ENCODE measurements at places on chromosomes 1 and 21.

GRCh38 chr1:73953186-73953585 is 244.8 kb downstream of the LRRIQ3 start:
- peak; percentile 55 for DNase-seq

DNA sequence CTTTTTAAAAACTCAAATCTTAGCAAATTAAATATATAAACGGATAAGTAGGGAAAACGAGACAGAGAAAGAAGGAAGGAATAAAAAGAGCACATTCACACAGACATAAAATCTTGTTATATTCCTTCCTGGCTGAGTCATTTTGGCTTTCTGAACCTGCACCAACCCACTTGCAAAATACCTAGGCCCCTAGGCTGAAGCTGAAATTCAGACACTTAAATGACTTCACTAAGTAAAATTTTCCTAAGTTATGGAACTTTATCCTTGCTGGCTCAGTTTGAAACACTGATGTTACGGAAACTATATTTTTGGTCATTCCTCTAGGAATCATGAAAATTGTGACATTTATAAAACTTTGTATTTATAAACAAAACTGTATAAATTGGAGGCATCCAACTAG is 462.8 kb upstream of the NFIA start:
- DNase-seq: no peak

DNA sequence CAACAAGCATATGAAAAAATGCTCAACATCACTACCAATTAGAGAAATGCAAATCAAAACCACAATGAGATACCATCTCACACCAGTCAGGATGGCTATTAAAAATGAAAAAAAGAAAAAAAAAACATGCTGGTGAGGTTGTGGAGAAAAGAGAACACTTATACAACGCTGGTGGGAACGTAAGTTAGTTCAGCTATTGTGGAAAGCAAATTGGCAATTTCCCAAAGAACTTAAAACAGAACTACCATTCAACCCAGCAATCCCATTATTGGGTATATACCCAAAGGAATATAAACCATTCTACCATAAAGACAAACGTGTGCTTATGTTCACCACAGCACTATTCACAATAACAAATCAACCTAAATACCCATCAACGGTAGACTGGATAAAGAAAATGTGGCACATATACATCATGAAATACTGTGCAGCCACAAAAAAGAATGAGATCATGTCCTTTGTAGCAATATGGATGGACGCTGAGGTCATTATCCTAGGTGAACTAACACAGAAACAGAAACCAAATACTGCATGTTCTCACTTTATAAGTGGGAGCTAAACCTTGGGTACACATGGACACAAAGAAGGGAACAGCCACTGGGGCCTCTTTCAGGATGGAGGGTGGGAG is 49.5 kb downstream of the LYST start:
- no peak for DNase-seq

- no peak for DNase-seq
Observed at GRCh38 chr1:47915677-47916353, 81.4 kb downstream of the TRABD2B start.

DNA sequence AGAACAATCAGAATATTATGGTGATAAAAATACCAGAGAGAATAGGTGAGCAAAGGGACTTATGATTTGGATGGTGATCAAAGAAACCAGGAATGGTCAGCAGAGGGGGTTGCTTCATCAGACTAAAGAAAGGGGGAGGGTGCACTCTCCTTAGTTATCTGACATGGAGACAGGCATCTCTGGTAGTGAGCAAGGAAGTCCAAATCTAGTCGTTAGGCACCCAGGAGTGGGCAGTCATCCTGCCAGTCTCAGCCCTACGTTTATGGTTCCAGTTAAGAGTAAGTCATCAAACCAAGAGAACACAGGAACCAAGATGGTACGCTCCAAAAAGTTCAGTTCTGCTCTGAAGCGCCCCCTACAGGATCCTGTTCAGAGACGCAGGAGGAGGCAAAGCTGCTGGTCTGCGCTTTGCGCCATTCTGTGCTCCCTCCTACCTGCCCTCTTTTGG is 28.6 kb downstream of the EBNA1BP2 start:
- DNase-seq: no peak

- no peak for DNase-seq
Observed at GRCh38 chr1:2231532-2232254, 3.6 kb downstream of the SKI start.

Measured in NCI-H446 (cell line).